NCI-H2171 treated with DMSO at 0.1 percent for 48 hours (cell line): ENCODE measurements at places on chromosomes 2 and 18.

- DNase-seq: no peak
Observed at GRCh38 chr2:19674051-19675002, 227.5 kb downstream of the TTC32 start.

GRCh38 chr2:28009732-28010131, 119.2 kb downstream of the BABAM2 start:
- peak; percentile 74 for DNase-seq

- no peak for DNase-seq
Observed at GRCh38 chr2:215811003-215811402, 202.3 kb downstream of the MREG start.

GRCh38 chr2:12006850-12007249, 260.4 kb downstream of the LPIN1 start:
- no peak for DNase-seq

- no peak for DNase-seq
Observed at GRCh38 chr2:205261516-205262020, 420.7 kb upstream of the NRP2 start.

DNA sequence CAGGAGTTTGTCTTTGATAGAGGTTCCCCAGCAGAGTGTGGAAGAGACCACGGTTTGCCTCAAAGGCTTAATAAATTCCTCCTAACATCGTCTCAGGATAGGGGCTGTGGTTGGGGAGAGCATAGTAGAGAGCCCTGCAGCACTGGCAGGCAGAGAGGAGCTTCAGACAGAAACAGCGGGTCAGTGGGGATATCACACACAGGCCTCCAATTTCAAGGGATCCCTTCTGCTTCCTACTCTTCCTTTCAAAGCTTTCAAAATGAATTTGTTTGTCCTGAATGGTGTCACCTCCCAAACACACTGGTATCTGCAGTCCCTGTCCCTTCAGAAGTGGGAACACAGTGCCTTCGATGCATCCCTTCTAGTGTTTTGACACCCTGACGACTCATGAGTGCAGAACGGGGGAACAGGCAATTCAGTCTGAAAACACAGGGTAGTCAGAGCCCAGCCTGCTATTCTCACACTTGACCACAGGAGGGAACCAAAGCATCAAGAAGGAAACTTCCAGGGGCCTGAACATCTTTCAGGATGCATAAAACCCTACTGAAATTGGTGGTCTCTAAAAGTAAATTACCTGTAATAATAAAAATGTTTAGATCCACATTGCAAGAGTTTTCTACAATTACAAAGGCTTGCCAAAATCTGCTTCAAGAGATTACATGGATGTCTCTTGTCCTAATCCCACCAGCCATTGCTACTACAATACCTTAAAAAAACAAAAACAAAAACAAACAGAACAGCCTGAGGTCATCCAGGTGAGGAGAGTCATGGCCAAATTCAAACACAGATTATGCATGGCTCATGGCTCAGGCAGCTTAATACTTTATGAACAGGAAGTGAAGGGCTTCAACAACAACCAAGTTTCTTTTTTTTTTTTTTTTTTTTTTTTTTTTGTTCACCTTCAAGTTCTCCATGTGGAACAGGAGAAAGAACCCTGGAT, 49.8 kb downstream of the SLC14A2 start:
- peak; percentile 73 for DNase-seq

DNA sequence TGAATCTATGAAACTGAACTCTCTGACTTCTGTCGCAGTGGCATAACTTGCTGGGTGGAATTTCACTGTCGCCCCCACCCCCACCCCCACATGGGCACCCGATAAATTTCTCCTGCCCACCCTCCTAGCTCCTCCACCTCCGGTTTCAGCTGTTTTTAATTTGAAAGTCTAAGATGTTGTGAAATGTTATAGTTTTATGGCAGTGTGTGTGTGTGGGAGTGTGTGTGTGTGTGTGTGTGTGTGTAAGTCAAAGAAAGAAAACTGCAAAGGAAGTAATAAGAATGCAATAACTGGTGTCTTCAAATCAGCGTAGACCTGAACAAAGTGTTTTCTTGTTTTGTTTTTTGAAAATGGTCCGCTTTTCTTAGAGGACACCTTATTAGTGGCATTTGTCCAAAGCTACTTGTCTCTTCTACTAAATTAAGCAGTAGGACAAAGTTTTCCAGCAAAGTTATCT, 388 bp downstream of the DTNA start:
- DNase-seq: no peak

GRCh38 chr2:233384811-233385488, 30.7 kb downstream of the DGKD start:
- no peak for DNase-seq

- no peak for DNase-seq
Observed at GRCh38 chr2:215556979-215557378, 121.1 kb upstream of the FN1 start.

DNA sequence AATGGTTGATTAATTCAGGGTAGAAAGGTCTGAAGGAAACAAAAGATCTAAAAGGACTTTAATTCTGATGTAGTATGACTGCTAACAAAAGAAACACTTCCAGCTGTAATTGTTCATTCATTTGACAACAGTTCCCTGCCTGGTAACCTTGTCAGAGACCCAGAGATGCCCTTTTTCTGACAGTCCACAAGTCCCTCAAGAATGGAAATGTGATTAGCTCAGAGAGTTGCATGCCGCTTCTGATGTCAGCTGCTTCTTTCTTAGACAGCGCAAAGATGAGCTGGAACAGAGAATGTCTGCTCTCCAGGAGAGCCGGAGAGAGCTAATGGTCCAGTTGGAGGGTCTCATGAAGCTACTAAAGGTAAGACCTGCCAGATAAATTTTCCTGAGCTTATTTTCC, 153.6 kb downstream of the DTNA start:
- no peak for DNase-seq

- DNase-seq: peak; percentile 1
Observed at GRCh38 chr2:113200236-113200635, 26.5 kb downstream of the PSD4 start.

DNA sequence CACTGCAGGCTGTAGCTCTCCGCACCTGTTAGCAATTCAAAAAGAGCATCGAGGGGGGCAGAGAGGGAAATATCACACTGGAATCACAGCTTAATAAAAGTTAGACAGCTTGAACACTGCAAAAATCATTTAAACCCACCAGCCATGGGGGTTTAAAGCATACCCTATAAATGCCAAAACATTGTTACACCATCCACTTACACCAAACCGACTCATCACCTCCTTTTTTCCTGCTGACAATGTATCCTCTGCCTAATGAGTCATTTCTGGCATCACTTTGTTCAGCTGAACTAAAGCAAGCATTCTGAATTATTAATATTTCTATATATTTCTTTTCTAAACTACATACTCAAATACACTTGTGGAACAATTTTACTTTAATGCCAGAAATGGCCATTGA, 21.6 kb downstream of the MC4R start:
- no peak for DNase-seq

GRCh38 chr18:60965856-60966255, 367.4 kb upstream of the CDH20 start:
- DNase-seq: no peak

DNA sequence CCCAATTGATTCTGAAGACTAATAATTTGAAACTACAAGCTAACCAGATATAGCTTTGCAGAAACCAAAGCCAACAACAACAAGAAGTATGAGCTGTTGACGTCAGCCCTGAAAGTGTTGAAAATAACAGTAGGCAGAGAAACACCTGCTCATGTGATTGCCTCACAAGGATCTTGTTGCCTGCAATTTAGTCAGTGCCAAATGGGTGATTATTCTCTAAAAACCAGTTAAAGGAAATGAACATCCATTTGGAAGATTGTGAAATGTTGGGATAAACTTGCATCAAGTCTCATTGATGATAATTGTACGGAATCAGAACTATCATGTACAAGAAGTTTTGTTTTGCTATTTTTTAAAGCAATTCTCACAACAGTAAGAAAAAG, 2.8 kb downstream of the CYTIP start:
- DNase-seq: peak; percentile 57

DNA sequence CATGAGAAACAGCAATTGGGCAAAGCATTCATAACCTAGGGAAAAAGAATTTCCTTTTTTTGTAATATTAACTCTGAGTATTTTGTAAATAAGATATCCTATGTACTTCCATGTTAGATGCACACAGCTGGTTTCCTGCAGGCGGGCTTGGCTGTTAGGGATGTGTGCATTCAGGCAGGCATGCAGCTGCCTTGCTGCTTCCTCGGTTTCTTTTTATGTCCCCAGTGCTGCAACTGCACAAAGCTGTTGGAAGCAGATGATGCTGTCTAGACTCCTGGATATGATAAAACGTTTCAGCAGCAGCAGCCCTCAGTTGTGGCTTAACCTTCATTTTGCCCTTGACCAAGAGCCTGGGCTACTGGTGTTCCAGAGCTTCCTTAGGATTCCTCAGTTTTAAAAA, 89.4 kb upstream of the EML6 start:
- no peak for DNase-seq

- DNase-seq: no peak
Observed at GRCh38 chr18:46156843-46157242, 52.7 kb downstream of the HAUS1 start.

DNA sequence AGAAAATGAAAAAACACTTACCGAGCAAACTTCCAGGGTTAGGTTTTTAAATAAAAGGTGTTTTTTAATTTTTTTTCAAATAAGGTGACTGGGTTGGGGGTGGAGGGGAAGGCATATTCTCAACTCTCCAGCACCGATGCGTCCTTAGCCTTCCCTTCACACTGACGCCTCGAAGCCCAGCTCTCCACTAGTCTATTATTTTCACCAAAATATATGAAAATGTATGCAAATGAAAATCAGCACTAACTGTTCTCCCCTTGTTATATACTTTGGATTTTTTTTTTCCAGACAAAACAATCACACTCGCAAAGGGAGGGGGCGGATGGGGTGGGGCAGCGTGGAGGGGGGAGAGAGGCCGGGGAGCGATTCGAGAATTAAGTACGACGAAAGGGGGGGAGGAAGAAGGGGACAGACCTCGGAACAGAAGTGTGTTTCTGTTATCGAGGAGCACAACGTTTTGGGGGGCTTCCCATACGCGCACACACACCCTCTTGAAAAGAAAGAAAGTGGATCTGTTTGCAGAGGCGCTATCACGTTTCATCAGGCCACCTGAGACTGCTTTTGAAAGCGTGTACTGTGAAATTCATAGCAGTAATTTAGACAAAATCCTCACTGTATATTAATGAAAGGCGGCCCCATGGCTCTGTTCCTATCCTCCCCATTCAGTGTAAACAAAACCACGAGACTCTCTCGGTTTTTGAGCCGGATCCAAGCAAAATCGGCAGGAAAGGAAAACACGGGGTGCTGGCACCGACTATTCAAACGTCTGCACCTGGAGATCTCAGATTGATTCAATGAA, 2.4 kb upstream of the POU3F3 start:
- peak; percentile 32 for DNase-seq

- no peak for DNase-seq
Observed at GRCh38 chr2:157326698-157327097, 1.1 kb upstream of the ERMN start.

DNA sequence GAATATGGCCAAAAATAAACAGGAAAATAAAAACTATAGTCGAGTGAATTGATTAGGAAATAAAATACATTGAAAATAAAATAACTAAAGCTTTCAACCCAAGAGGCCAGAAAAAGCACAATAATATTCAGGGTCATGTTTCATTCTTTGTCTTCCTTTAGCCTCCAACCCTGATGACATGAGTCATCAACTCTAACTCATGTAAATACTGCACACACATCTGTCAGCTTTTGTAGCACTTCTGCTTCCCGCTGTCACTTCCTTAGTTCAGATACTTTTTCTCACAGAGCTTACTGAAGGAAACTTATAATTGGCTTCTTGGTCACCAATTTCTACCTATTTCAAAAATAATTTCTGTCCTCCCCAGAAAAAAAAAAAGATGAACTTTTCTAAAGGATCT, 112.8 kb downstream of the UPP2 start:
- DNase-seq: peak; percentile 93

DNA sequence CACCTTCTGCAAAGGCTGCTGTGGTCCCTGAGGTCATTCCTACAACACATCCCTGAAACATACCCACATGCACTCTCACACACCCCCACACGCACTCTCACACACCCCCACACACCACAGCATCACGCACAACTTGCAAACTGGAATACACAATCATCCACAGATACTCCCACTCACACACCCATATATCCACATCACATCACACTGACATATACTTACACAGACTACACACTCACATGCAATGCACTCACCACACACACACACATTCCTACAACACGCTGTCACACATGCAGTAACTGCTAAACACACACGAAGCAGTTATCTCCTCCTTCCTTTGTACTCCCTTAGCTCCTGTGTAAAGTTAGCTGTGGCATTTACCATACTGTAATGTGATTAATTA, 57.1 kb upstream of the PKDCC start:
- DNase-seq: no peak

- peak; percentile 46 for DNase-seq
Observed at GRCh38 chr2:11866358-11867335, 120.2 kb downstream of the LPIN1 start.

DNA sequence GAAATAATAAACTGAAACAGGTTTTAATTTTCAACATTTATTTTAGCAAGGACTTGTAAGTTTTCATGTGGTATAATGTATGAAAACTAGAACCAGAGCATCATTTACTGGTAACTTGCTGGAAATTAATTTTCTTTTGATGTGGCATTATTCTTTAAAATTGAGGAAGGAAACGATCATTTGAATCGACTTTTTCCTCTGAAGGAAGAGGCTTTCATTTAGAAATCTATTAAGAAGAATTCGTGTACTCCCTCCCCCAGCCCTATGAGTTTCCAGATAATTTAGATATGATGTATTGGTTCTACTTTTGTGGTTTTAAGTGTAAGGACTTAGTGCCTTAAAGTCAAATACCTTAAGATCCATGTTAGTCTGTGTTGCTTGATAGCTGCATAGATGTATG, 2.5 kb downstream of the BABAM2 start:
- DNase-seq: no peak

DNA sequence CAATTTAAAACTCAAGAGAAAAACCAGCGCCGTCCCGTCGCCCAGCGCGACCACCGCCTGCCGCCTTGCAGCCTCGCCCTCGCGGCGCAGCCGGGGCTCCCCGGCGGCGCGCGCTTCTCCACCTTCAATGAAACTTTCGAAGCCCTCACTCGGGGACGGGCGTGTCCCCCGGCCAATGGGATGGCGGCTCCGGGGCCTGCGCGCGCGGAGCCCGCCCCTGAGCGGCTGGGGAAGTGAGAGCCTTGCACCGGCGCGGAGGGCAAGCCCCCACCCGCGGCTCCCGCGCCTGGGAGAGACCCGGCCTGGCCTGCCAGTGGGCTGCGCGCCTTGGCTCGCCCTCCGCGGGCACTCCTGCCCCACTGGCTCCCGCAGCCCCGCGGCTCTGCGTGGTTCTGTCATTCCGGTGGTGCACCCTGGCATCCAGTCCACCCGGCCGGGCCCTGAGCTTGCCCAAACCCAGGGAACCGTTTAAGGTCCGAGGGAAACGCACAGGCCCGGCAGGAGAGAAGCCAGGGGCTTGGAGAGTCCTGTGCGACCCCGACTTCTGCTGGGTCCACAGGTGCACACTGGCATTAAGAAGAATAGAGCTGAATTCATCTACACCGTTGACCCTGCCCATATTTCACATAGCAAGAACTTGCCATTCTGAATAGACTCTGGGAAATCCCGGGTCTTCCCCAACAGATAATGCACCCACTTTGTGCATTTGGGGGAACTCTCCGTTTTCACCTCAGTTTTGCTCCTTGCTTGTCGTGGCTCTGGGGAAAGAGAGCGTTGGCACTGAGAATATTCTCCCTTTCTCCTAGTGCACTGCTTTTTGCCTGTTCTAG, at the start of gene PIEZO2:
Gene PIEZO2, minus strand, starts transcription at position 129 of the 830 bp plus-strand sequence. CDS start 981 bp downstream, outside the sequence.
- peak; percentile 53 for DNase-seq

GRCh38 chr2:74045454-74045853, 60.7 kb downstream of the TET3 start:
- no peak for DNase-seq
